Esophagus muscularis mucosa (tissue), 4 donors: ENCODE measurements at places on chromosomes 1 and 21.

DNA sequence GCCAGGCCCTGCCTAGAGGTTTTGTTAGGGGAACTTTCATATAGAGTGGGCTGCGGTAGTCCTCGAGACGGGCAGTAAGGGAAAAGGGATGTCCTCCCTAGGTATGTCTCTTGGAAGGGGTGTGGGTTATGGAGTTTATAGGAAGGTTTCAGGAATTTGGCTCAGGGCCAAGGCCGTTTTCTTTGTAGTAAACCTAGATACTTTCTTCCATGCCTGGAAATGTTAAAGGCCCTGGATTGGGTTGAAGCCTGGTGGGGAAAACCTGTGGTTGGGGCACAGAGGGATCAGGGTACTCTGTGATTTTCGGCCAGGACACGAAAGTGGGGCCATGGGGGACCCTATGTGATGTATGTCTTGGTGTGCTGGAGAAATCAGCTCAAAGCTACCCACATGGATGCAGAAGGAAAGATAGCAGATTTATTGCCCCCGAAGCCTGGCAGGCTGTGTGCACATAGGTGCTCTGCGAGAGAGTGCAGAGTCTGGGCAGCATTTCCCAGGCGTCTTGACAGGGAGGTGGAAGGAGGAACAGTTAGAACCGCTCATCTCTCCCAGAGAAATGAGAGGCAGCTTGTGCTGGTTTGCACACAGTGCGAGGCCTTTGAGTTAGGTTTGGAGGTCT lies 1.7 kb downstream of the SNAP47 start:
- no peak for DNase-seq

DNA sequence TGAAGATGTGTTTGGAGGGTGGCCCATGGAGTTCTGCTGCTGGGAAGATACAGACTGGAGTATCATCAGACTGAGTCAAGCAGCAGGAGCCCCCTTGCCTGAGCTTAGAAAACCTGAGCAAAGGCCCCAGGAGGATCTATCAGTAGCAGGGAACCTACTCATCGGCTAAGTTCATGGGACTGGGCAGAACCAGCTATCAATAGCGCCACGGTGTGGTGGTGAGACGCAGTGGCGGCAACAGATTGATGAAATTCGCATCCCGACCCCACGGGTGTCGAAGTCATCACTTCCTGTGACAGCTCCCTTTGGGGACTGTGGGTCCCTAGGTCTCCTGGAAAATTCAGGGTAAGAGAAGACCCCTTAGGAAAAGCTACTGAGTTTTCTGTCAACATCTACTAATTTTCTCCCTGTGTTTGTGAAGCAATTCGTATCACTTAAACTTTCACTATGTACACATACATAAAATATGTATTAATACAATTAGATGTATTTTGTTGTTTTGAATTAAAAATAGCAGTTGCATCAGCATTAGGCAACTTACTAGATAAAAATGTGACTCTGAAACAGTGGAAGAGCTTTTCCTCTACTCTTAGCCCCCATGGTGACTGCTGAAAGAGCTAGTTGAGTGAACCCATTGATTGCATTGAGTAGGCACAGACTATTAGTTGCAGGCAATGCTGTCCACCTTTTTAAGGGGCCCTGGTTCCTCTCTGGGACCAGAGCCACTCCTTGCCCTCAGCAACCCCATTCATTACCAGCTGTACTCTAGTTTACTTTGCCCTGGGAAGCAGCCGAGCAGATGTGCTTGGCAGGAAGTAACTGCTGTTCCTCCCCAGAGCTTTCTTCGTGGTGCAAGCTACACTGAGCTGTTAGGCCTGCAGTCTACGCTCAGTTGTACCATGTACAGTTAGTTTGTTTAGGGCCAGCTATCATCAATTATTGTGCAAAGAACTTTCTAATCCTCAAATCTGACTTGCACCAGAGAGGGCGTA lies 7.3 kb upstream of the CACNA1S start:
- DNase-seq = no peak

DNA sequence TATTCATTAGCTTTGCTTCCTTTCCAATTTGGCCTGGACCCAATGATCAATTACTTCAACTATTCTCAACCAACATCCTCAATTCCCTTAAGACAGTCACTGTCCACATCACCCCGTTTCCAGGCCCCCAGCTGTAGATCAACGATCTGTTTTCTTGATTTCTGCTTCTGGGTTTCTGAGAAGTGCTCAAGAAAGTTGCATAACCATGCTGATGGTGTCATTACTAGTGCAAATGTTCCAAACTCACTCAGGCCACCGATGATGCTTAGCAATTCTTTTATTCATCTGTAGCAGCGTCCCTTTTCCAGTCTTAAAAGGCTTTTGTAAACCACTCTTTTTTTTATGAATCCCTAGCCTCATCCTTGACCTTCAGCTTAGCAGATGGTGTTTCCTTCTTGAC lies 155.8 kb upstream of the PTGFR start:
- no peak for DNase-seq

DNA sequence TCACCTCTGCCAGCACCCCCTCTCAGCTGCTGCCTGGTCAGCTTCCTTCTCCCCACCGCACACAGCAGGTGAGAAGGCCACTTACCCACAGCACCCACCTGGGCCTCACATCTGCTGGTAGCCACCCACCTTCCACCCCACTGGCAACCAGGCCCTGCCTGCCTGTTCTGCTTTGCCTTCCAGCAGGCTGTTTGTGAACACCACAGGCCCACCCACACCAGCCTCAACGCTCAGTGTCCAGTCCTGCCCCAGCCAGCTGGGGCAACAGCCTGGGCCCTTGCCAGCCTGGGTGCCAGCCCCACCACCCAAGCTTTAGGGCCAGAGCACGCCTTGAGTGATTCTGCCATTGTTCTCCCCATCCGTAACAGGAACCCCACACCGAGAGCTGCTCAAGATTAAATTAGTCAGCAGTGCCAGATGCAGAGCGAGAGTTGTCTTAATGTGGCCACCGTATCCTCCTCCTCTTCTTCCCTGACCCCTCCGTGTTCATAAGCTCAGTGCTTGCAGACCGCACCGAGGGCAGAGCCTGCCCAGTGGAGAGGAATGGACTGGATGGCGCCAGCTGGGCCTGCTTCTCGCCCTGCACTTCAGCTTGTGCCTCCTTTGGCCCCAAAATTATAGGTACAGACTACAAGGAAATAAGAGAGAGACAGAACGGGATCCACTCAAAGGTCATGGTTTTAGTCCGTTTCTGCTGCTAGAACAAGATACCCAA lies 120.3 kb upstream of the COL6A1 start:
- DNase-seq = no peak

- DNase-seq = no peak
These were observed 489.3 kb downstream of the RWDD3 start for GRCh38 chr1:95723346-95723745.

GRCh38 chr1:50438945-50439344 lies 15.7 kb upstream of the DMRTA2 start:
- no peak for DNase-seq

GRCh38 chr1:92461364-92462097 lies 25.2 kb downstream of the GFI1 start:
- DNase-seq = no peak

DNA sequence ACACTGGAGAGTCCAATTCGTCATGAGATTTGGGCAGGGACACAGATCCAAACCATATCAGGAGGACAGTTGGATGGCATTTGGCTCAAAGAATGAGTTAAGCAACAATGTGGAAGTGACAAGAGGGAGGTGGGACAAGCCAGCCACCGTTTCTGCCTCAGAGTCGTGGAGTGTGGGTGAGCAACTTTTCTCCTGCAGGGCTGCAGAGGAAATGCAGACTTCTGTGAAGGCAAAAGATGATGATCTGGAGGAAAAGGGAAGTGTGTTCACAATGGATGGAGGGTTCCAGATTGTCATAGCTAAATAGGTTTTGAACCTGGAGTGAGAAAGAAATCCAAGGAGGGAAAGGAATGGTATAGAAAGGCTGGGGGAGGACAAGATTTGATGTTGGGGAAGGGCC lies 16.4 kb upstream of the KANK4 start:
- DNase-seq = no peak

- DNase-seq = no peak
These were observed 884 bp upstream of the LRRC8C start for GRCh38 chr1:89631816-89632656.

GRCh38 chr21:31945546-31945945 lies 72.7 kb downstream of the HUNK start:
- no peak for DNase-seq

- no peak for DNase-seq
These were observed 979 bp downstream of the PIGM start for GRCh38 chr1:160030657-160031364.

DNA sequence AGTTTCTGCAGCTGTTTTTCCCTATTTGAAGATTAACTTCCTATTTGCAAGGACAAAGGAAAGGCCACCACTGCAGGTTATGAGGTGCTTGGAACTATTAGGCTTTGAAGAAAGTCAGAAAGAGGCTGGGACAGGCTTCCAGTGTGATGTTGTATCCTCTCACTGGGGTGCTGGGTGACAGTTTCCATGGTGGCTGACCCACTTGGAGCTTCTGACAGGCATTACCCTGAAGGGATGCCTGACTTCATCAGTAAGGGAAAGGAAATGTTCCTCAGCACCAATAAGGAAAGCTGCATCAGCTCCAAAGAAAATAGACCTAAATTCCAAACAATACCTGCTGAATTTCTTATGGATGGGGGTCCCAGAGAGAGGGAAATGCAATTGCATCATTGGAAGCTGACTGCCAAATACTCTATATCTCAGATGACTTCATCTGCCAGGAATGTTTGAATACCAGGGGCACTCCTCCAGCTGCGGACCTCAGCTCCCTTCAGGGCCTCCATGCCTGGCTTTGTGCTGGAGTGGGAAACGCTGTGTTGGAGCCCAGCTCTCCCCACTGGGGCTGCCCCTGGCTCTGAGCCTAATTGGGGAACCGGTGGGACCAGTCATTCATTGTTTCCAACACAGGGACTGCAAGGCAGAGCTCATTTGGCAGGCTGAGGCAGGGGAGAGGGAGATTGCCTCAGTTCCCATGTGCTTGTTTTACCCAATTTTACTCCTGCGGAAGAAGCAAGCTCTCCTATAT lies 76.6 kb downstream of the RGL1 start:
- DNase-seq = no peak

DNA sequence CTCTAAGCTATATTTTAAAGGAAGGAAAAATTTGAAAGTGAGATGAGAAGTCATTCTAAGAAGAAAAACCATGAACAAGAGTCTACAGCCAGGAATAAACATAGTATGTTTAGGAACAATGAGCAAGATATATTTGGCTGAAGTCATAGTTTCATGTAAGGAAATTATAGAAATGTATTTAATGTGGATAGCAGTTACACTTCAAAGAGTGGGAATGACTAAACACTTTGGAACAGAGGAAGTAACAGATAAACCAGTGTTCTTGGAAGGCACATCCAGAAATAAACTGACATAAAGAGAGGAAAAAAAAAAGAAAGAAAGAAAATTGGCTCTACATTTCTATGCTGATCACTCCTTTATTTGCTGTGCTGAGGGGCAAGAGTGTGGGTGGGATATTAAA lies 18.0 kb downstream of the C8A start:
- no peak for DNase-seq
